ENCODE measurements at places on chromosomes 7 and 10. TPM values are rescaled to one million over a fixed set of nuclear protein-coding genes. Genes with fewer than 3 reads are reported as not detected.

The SNX8 gene
- total RNA-seq: 18.6 TPM

GRCh38 chr10:109062371-109062770, 860.9 kb downstream of the XPNPEP1 start:
- DNase-seq: no peak

The LIPJ gene
- total RNA-seq: not detected

The PPP1R17 gene
- not detected for total RNA-seq

The UBTD1 gene
- 1.4 TPM for total RNA-seq

DNA sequence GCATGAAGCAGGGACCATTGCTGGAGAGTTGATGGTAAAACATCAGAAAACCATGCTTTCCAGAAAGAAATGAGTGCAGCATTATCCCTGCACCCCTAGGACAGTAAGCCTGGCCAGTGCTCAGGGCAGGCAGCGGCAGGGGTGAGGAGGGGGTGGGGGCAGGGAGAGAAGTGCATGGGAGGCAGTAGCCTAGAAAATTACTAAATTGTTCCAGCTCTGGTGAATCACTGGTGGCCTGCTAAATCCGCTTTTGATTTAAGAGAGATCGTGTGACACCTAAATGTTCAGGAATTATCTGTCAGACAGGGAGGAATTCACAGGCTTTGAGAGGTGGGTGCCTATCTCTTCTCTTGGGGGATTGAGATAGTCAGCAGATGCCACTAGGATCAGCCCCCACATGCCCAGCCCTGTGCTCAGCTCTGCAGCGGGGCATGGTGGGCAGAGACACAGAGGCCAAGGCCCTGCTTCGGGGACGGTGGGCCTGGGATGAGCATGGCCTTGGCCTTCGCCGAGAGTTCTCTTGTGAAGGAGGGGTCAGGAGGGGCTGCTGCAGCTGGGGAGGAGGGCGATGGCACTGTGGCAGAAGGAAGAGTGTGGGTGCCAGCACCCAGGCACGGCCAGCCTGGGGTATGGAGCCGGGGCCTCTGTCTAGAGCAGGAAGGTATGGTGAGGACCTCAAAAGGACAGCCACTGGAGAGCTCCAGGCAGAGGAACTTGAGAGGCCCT, 5.0 kb upstream of the AQP1 start:
- DNase-seq: no peak

- no peak for DNase-seq
These were observed 434.8 kb upstream of the NPVF start for GRCh38 chr7:25662841-25663800.

DNA sequence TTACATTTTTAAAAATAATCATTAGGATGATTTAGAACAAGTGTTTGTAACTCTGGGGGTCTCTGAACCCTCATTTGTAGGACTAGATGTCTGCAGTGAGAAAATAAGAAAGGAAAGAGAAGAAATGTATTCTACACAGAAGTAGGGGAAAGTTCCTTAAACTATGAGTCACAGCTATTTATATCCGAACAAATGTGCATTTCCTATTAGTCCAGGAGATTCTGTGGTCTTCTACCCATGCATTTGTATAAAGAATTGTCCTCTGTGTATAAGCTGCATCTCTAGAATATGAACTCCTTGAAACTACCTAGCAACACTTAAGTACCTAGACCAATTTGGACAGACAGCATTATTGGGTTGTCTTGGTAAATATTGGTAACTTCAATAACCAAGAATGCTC, 15.9 kb upstream of the CD36 start:
- no peak for DNase-seq

DNA sequence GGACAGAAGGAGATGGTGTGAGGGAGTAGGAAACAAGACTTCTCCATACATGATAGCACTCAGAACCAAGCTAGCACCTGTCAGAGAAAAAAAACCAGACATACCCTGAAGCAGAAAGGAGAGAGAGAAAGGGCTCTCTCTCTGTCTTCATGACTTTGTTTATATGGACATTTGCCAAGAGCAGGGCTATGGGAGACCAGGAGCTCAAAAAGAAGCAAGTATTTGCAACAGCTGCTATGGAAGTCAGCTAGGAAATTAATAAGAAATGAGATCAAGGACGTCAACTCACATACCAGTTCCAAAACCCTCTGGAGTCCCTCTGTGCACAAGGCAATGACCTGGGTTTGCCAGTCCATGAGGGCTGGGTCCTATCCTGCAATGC, 111.6 kb downstream of the SGMS1 start:
- DNase-seq: no peak

The NAT16 gene
- total RNA-seq: not detected

The AKR1C4 gene
- total RNA-seq: not detected

- DNase-seq: peak; percentile 67
These were observed 9.6 kb downstream of the IL2RA start for GRCh38 chr10:6052247-6053221.

All from activated naive CD8-positive, alpha-beta T cell treated with anti-CD3 and anti-CD28 coated beads, Interleukin-2, amount 10 ng/mL, durations not matched to agents 7 days and 5 days (primary cell).